MM.1S (cell line): ENCODE measurements at places on chromosomes 13 and 19.

GRCh38 chr19:40800997-40801377, 2.0 kb downstream of the EGLN2 start:
- no peak for DNase-seq

DNA sequence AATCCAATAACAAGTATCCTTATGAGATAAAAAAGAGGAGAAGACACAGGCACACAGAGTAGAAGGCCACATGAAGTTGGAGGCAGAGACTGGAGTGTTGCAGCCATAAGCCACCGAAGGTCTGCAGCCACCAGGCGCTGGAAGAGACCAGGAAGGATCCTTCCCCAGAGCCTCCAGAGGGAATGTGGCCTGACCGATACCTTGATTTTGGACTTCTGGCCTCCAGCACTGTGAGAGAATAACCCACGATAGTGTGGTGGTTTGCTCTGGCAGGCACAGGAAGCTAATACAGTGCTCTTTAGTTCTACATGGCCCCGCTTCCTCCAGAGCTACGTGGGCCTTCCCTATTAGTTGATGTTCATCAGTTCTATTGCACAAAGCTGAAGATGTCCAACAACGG, 15.3 kb upstream of the SULT2A1 start:
- no peak for DNase-seq

GRCh38 chr13:44191504-44192171, 182.0 kb upstream of the SERP2 start:
- no peak for DNase-seq

- no peak for DNase-seq
These were observed 4.6 kb downstream of the CADM4 start for GRCh38 chr19:43634872-43635560.

GRCh38 chr19:57212109-57212508, 18.7 kb upstream of the AURKC start:
- DNase-seq: no peak

DNA sequence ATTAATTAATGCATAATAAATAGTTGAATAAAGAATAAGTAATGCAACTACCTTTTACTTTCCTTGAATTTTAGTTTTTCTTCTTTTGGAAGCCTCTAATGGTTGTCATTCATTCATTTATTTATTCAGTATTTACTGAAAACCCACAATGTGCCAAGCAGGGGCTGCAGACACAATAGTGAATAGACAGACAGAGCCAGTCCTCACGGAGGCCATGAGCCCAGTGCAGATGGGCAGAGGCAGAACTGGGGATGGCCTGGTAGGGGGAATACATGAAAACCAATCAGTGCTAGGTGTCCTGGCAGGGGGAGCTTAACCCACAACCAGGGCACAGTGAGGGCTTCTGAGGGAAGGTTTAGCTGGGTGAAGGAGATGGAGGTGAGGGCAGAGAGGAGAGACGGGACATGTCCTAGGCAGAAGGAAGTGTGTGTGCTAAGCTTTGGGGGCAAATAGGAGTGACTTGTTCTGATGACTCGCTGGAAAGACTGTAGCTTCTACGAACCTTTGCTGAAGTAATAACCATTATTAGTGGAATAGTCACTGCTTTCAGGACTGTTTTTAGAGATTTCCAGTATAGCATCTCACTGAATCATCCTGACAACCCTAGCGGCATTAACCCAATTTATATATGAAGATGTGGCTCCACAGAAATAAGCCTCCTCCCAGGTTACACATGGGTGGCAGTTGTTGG, 55.9 kb downstream of the ERCC5 start:
- DNase-seq: no peak

- DNase-seq: no peak
These were observed 6.5 kb upstream of the EDDM13 start for GRCh38 chr19:56266051-56266450.

GRCh38 chr13:30394751-30395191, 27.5 kb upstream of the UBE2L5 start:
- peak; percentile 35 for DNase-seq

- DNase-seq: no peak
These were observed 14.9 kb upstream of the IGLON5 start for GRCh38 chr19:51296336-51297093.

DNA sequence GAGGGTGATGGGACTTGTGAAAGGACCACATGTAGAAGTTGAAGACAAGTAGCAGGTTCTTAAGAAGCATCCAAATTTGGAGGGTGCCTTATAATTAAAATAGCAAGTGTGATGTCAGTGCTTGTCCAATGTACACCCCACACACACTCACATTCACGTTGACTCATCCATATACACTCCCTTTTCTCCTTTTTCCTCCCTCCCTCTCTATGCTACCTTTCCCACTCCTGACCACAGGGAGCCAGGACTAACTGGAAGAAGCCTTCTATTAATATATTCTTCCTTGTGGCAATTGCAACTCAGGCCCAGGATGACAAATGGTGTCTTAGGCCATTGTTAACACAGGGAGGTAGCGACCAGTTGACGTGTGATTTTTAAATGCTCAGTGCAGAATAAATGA, 16.3 kb upstream of the GPR183 start:
- no peak for DNase-seq

DNA sequence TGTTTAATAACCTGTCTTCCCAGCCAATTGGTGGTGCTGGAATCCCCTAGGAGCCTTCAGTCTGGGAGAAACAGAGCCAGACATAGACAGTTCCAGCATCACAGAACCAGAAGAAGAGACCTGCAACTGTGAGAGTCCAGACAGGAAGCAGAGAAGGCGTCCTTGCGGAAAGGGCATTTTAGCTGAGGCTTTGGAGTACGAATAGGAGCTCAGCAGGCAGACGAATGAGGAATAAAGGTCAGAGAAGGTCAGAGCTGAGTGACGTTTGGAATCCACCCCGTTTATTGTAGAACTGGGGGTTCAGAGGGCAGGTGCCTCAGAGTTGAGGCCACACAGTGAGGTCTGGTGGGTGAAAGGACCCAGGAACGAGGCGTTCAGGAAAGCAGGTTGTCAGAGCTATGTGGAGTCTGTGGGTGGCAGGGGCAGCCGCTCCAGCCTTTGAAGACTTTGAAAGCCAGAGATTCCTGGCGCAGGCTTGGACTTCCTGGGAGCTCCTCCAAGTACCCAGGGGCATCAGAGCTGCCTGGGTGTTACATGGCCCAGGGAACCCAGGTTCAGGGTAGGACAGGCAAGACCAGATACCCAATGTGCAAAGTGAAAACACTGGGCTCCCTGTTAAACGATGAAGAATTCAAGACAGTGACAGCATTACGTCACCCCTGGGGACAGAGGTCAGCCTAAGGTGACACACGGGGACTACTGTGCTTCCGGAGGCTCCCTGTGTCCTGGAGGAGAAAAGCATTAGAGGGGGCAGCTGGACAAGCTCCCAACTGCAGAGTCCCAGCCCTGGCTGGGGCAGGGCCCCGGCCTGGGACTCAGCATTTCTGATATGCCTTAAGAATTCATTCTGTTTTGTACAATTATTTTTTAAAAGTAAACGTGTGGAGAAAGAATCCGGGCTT, 5.5 kb downstream of the ARRDC2 start:
- DNase-seq: peak; percentile 21

GRCh38 chr13:20182231-20182846, 10.4 kb downstream of the GJB2 start:
- DNase-seq: peak; percentile 53

DNA sequence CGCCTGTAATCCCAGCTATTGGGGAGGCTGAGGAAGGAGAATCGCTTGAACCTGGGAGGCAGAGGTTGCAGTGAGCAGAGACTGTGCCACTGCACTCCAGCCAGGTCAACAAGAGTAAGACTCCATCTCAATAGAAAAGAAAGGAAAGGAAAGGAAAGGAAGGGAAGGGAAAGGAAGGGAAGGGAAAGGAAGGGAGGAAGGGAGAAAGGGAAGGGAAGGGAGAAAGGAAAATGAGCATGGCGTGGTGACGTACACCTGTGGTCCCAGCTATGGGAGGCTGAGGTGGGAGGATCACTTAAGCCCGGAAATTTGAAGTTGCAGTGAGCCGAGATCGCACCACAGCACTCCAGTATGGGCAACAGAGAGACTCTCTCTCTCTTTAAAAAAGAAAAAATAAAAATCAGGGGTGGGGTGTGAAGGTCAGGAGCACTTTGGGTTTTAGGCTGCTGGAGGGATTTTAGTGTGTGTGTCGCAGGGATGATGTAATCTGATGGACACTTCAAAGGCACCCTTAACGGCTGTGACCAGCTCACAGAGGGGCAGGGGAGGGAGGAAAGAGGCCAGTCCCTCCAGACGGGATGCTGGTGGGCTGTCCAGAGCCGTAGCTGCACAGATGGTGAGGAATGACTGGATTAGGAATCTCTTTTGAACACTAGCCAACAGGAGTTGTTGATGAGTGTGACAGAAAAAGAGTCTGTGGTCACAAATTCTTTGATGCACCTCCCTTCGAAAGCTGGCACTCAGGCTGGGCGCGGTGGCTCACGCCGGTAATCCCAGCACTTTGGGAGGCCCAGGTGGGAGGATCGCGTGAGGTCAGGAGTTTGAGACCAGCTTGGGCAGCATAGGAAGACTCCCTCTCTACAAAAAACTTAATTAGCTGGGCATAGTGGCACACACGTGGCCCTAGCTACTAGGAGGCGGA, 27.6 kb downstream of the TMPRSS9 start:
- DNase-seq: no peak

DNA sequence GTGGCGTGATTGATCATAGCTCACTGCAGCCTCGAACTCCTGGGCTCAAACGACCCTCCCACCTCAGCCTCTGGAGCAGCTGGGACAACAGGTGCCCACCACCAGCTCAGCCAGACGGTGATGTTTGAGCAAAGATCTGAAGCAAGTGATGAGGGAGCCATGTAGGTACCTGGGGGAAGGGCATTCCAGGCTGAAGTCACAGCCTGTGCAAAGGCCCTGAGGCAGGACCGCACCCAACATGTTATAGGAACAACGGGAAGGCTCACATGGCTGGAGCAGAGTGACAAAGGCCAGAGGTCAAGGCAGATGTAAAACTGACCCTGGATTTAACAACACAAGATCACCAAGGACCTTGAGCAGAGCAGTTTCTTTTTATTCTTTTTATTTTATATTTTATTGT, 14.8 kb downstream of the FEM1A start:
- DNase-seq: no peak

DNA sequence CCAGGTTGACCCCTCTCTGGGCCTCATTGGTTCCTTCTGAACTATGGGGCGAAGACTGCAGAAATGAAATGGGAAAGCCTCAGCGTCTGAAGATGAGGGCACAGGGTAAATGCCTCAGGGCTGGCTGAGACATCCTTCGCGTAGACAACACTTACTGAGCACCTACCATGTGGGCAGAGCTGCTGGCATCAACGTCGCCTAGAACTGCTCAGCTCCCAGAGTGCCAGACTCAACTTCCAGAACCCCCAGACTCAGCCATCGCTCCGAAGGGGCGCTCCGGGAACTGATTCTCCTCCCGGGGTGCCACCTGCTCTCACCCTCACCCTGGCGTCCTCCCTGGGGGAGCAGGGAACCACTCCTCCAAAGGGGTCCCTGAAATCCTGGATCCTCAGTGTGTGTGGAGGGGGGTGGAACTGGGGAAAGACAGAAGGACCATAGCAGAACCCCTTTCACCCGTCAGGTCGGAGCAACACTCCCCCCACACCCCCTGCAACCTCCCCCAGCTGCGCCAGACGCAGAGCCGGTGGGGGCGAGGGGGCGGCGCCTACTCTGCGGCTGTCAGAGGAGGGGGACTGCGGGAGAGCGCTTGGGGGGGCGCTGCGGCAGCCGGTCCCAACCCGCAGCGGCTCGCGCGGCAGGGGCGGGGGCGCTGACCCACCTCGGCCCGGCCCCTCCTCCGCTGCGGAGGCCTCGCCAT, 8.2 kb upstream of the NFIC start:
- DNase-seq: no peak

DNA sequence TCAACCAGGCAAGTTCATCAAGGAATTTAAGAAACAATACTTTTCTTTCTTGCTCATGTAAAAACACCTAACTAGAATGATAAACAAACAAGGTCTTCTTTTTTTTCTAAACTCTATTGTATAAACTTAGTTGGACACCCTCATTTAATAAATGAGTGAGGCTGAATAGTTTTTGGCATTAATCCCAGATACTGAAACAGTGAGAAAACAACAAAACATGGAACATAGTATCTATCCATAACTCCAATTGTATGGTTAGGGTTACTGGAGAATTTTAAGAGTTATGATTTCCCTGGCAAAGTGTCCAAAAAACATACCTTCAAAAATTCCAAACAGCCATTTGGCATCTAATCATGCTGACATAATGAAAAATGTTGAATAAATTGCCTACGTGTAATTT, 5.8 kb upstream of the POMP start:
- DNase-seq: no peak

DNA sequence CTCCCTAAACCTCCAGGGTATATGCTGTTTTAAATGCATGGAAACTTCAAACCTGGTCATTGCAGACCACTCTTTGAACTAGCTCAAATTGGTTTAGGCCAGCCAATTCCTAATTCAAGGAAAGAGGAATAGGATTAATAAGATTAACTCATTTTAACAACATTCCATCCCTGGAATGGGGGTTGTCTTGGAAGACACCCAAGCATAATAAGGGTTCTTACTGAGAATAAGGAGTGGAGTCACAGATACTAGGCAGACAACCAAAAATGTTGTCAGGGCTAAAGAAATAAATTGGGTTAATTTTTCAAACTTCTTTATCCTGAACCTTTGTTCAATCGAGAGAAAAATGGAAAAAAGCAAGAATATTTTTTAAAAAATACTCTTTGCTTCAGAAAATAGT, 186.2 kb downstream of the PCDH9 start:
- DNase-seq: no peak

GRCh38 chr13:27188239-27188638, 16.6 kb upstream of the USP12 start:
- no peak for DNase-seq

- no peak for DNase-seq
These were observed 279.9 kb downstream of the FOXO1 start for GRCh38 chr13:40386586-40386985.

GRCh38 chr19:5585461-5586299, 17.9 kb upstream of the TINCR start:
- DNase-seq: no peak

GRCh38 chr13:56271686-56272085, 869.0 kb upstream of the PRR20A start:
- DNase-seq: no peak

DNA sequence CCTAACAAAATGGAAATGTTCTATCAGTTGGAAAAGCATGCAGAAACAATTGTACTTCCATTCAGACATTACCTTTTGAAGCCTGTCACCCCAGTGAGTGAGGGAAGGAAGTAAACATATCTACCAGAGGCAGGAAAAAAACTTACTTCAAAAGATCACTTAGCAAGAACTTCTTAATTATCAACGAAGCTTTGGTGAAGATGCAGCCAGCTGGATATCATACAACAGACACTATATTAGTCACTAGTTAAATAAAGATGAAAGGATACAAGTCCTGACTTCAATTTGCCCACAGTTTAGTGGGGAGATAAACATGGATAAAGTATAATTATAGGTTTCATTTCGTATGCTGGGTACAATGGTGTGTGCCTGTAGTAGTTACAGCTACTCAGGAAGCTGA, 148.8 kb downstream of the TNFRSF19 start:
- DNase-seq: no peak

GRCh38 chr13:63942372-63942771, 2526.7 kb upstream of the PCDH20 start:
- DNase-seq: no peak

DNA sequence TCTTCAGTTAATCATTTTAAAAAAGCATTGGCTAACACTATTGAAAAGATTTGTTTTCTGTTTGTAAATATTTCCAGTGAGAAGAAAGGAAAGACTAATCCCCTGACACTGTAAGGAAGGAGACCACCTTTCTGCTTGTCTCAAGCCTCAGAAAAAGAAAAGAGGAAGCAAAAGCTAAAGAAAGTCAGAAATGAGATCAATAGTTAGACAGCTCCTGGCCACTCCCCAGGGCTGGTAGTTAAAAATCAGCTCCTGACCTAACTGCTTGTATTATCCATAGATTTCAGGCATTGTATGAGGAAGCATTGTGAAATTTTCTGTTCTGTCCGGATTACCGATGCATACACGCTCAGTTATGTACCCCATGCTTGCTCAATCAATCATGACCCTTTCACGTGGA, 76.6 kb downstream of the ZNF486 start:
- no peak for DNase-seq
